ENCODE measurements at places on chromosomes 11 and 22. TPM values are rescaled to one million over a fixed set of nuclear protein-coding genes. Genes with fewer than 3 reads are reported as not detected.

- no peak overlapping the region for H3K4me3 ChIP-seq
- peak; percentile 55 for DNase-seq
- peaks cover 57% of the 10 kb centered on the region for H3K36me3 ChIP-seq
- H3K27me3 ChIP-seq: no peaks in the 10 kb centered on the region
- H3K27ac ChIP-seq: peak overlapping the region; percentile 83
- H3K4me1 ChIP-seq: peaks cover 53% of the 10 kb centered on the region
Measured at GRCh38 chr22:38735465-38736256, 20.1 kb downstream of the SUN2 start.

- H3K4me1 ChIP-seq: no peaks in the 10 kb centered on the region
- no peaks in the 10 kb centered on the region for H3K36me3 ChIP-seq
- no peak for DNase-seq
- no peak overlapping the region for H3K4me3 ChIP-seq
Measured at GRCh38 chr11:117874253-117874909, 2.1 kb downstream of the FXYD6 start.

KCNJ4 gene
- not detected for total RNA-seq

DNA sequence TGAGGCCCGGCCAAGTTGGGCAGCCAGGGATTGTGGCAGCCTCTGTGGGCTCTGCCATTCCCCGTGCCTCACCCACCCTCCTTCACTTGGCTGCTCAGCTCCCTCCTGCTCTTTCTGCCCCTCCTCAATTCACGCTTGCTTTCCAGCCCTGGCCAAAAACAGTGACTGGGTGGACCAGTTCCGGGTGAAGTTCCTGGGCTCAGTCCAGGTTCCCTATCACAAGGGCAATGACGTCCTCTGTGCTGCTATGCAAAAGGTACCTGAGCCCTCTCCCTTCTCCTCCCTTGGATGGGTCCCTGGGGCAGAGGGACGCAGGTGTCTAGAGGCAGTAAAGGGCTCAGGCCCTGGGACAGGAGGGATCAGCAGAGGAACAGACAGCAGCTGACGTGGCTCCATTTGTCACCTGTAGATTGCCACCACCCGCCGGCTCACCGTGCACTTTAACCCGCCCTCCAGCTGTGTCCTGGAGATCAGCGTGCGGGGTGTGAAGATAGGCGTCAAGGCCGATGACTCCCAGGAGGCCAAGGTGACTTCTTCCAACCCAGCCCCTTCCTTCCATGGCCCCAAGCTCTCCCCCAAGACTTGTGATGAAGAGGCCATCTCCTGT, 2.7 kb downstream of the FREY1 start:
- no peaks in the 10 kb centered on the region for H3K27me3 ChIP-seq
- peaks cover 2% of the 10 kb centered on the region for H3K4me1 ChIP-seq
- H3K36me3 ChIP-seq: no peaks in the 10 kb centered on the region
- no peak overlapping the region for H3K27ac ChIP-seq
- DNase-seq: no peak

DNA sequence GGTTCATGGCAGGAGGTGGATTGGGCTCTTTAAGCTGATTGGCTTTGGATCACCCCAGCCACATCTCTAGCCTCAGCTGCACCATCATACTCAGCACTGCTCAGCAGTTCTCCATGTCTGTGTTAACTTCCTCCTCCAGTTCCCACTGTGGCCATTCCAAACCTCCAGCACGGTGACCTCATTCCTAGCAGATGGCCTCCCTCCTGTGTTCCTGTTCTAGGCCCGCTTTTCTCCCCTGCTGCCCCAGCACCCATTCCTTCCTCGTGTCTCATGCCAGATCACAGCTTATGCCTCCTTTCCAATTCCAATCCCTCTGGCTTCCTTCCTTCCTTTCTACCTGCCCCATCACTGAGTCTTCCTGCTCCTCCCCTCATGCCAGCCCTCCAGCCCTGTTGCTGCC, 96.1 kb downstream of the MICAL2 start:
- no peaks in the 10 kb centered on the region for H3K4me1 ChIP-seq
- no peak overlapping the region for H3K4me3 ChIP-seq
- no peak for DNase-seq
- no peaks in the 10 kb centered on the region for H3K27me3 ChIP-seq
- no peaks in the 10 kb centered on the region for H3K36me3 ChIP-seq

PACS1 gene
- total RNA-seq: 12.1 TPM

ARHGEF17 gene
- 4.6 TPM for total RNA-seq

IGLL5 gene
- total RNA-seq: 1.6 TPM

ACTN3 gene
- total RNA-seq: not detected

- no peaks in the 10 kb centered on the region for H3K36me3 ChIP-seq
- DNase-seq: no peak
- no peak overlapping the region for H3K27ac ChIP-seq
Measured at GRCh38 chr11:34707462-34707840, 86.6 kb downstream of the EHF start.

DNA sequence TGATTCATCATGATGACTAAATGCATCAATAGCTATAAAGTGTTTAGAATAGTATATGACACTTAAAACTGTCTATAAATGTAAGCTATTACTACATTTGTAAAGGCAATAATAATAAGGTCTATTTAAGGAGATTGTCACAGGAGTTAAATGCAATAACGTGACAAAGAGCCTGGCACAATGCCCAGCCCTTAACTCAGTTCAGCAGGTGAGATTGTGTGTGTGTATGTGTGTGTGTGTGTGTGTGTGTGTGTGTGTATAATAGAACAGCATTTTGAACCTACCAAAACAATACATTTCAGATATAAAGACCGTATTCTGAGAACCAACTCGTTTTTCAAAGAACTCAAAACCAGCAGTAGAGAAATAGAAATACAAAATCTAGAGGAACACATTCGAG, 177.5 kb downstream of the MYO18B start:
- DNase-seq: no peak
- no peaks in the 10 kb centered on the region for H3K36me3 ChIP-seq
- H3K27me3 ChIP-seq: no peaks in the 10 kb centered on the region

TAF10 gene
- 74.1 TPM for total RNA-seq

- no peaks in the 10 kb centered on the region for H3K36me3 ChIP-seq
- H3K4me3 ChIP-seq: no peak overlapping the region
- H3K4me1 ChIP-seq: no peaks in the 10 kb centered on the region
- no peak overlapping the region for H3K27ac ChIP-seq
- no peak for DNase-seq
- H3K27me3 ChIP-seq: no peaks in the 10 kb centered on the region
Measured at GRCh38 chr11:126583594-126584427, 228.3 kb downstream of the ST3GAL4 start.

MS4A6A gene
- total RNA-seq: 48.6 TPM

OR10G7 gene
- total RNA-seq: not detected

- no peak overlapping the region for H3K4me3 ChIP-seq
- no peaks in the 10 kb centered on the region for H3K36me3 ChIP-seq
- no peak overlapping the region for H3K27ac ChIP-seq
- no peaks in the 10 kb centered on the region for H3K4me1 ChIP-seq
- no peaks in the 10 kb centered on the region for H3K27me3 ChIP-seq
Measured at GRCh38 chr11:82831364-82831763, 68.9 kb downstream of the PRCP start.

ARCN1 gene
- total RNA-seq: 58.3 TPM

DNA sequence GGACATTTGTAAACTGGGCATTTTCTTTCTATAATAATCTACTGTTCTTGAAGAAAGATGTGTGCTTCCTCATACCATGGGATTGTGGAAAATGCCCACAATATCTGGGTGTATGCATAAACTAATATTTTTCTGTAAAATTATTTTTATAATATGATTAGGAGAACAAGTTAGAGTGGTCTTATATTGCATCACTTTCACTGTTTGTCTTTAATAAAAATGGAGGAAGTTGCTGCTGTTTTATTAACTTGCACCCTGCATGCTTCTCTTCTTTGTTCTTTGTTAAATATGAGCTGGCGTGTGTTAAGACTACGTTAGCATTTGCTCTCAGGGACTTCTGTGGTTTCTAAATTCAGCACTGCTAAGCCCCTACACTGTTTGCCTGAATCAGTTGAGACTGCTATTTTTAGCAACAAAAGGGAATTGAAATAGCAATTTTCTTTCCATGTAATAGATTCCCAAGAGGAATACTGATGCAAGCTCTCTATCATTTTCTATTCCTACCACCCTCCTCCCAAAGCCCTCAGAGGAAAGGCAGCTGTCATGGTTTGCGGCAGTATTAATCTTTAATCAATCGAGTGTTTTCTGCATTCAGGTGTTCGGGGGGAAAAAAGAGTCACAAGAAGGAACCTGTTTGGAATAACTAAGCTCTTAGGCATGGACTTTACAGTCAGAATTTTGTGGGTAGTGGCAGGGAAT, 56.1 kb downstream of the HSD17B12 start:
- no peaks in the 10 kb centered on the region for H3K36me3 ChIP-seq
- H3K27ac ChIP-seq: no peak overlapping the region
- H3K27me3 ChIP-seq: no peaks in the 10 kb centered on the region
- H3K4me3 ChIP-seq: no peak overlapping the region
- no peak for DNase-seq

MS4A15 gene
- not detected for total RNA-seq

GRCh38 chr11:66867425-66868040, 10.7 kb downstream of the LRFN4 start:
- no peaks in the 10 kb centered on the region for H3K27me3 ChIP-seq
- no peaks in the 10 kb centered on the region for H3K36me3 ChIP-seq
- no peak overlapping the region for H3K4me3 ChIP-seq
- no peaks in the 10 kb centered on the region for H3K4me1 ChIP-seq
- DNase-seq: no peak
- no peak overlapping the region for H3K27ac ChIP-seq

DNA sequence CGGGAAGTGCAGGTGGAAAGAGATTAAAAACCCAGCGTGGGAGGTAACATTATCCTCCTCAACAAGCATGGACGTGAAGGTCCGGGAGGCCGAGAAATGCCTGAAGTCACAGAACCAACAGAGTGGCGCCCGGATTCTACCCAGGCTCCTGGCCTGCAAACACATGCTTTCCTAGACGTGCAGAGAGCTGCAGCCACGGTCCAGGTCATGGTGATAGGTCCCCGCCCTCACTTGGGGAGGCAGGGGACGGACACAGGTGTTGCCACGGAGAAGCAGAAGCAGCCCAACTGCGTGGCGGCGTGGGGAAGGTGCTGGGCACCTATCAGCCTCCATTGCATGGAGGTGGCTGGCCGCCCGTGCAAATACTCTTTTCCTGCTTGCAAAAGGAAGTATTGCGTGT, 148.8 kb downstream of the MPPED1 start:
- no peaks in the 10 kb centered on the region for H3K36me3 ChIP-seq
- no peaks in the 10 kb centered on the region for H3K4me1 ChIP-seq
- no peak for DNase-seq
- H3K27me3 ChIP-seq: no peaks in the 10 kb centered on the region

SMIM35 gene
- not detected for total RNA-seq

CCDC179 gene
- total RNA-seq: not detected

- DNase-seq: no peak
- H3K4me3 ChIP-seq: no peak overlapping the region
- no peaks in the 10 kb centered on the region for H3K4me1 ChIP-seq
- H3K27me3 ChIP-seq: no peaks in the 10 kb centered on the region
- H3K27ac ChIP-seq: no peak overlapping the region
Measured at GRCh38 chr22:46958191-46958590, 195.7 kb downstream of the TBC1D22A start.

GRCh38 chr22:33781411-33781810, 138.9 kb downstream of the LARGE1 start:
- H3K4me3 ChIP-seq: no peak overlapping the region
- no peaks in the 10 kb centered on the region for H3K36me3 ChIP-seq
- H3K4me1 ChIP-seq: peaks cover 13% of the 10 kb centered on the region
- no peak for DNase-seq
- no peak overlapping the region for H3K27ac ChIP-seq

OR8G1 gene
- not detected for total RNA-seq

GRCh38 chr22:19915287-19915954, 26.2 kb upstream of the COMT start:
- peaks cover 50% of the 10 kb centered on the region for H3K36me3 ChIP-seq
- H3K4me3 ChIP-seq: no peak overlapping the region
- H3K27me3 ChIP-seq: no peaks in the 10 kb centered on the region

- no peaks in the 10 kb centered on the region for H3K4me1 ChIP-seq
- no peaks in the 10 kb centered on the region for H3K36me3 ChIP-seq
- H3K4me3 ChIP-seq: no peak overlapping the region
- DNase-seq: peak; percentile 46
- H3K27me3 ChIP-seq: no peaks in the 10 kb centered on the region
Measured at GRCh38 chr11:69545976-69546617, 64.6 kb downstream of the LINC01488 start.

SERPIND1 gene
- total RNA-seq: 55.2 TPM
